ENCODE measurements at places on chromosomes 4 and X.

- DNase-seq: no peak
Measured at GRCh38 chr4:6367371-6367851, 97.8 kb downstream of the WFS1 start.

- DNase-seq: no peak
Measured at GRCh38 chrX:40030205-40030604, 67.6 kb downstream of the BCOR start.

- peak; percentile 54 for DNase-seq
Measured at GRCh38 chrX:49155243-49155899, 7.2 kb upstream of the MAGIX start.

DNA sequence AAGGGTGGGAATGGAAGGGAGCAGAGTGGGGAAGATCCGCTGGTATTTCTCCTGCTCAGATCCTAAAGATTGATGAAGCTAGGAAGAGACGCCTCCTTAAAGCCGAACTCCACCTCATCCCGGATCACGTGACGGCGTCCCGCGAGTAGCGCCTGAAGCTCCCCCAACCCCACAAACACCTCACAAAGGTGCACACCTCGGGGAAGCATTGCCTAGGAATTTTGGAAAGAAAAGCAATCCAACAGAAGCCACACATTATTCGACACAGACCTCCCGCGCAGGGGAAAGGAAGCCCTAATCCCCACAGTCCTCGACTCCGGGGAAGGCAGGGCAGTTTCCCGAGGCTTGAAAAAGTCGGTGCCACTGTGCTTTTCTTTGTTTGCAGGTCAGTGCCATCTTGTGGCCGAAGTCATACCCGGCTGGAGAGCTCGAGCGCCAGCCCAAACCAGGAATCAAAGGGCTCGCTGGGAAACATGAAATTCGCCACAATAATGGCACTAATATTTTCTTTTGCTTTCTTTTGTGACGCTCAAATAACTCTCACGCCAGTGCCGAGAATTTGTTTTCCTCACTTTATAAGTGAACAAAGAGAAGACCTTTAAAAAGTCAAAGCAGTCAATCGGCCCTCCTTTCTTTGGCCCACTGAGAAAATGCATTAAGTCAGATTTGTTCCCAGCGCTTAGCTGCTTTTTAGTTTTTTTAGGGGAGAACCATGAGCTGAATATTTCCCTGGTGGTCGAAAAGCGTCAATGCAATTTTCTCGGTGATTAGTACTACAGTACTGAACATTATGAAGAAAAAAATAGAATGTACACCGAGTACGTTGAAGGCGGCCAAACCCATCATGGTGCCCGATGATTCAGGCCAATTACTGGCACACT, at the start of gene NPY1R:
Gene NPY1R, minus strand, starts transcription at position 71 of the 881 bp plus-strand sequence. CDS start 6,042 bp downstream, outside the sequence.
- DNase-seq: no peak

- DNase-seq: no peak
Measured at GRCh38 chr4:180521181-180521580, 1722.0 kb upstream of the TENM3 start.

GRCh38 chrX:32644476-32645245, 566.7 kb downstream of the DMD start:
- DNase-seq: no peak

GRCh38 chr4:164252286-164252685, 501.6 kb upstream of the SMIM31 start:
- DNase-seq: no peak

DNA sequence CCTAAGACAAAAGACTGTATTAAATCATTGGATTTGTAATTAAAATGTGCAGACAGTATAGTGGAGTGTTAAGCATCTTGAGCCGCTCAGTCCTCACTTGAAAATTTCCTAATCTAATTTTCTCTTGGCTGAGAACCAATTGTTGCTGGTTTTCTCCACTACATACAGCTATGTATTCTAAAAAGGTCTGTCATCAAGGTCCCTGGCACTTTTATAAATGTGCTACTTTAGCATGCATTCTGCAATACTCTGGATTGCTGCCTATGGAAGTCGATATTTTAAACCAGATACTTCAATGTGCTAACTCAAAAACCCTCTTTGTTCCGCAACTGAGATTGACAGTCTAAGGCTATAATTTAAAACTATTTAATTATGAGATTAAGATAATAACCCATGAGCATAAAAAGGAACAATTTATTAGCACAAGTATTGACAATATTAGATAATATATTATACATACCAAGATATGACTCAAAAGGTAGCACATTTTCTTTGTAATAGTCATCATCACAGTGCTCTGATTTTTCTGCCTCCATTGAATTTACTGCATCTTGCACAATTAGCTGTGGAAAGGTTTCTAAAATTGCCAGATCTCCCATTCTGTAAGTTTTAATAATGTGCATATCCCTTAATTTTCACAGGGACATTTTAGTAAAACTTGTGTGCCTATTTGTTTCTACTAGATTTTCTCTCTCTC, 815.1 kb downstream of the ADGRL3 start:
- DNase-seq: no peak

- no peak for DNase-seq
Measured at GRCh38 chr4:21952549-21952948, 4.0 kb upstream of the KCNIP4 start.

GRCh38 chrX:12866451-12867377, at the start of gene TLR7:
TSS of gene TLR7 (plus strand) at chrX:12867072. CDS start at chrX:12867579, 507 bp downstream.
- DNase-seq: no peak

- no peak for DNase-seq
Measured at GRCh38 chr4:34464196-34464595, 1780.1 kb downstream of the ARAP2 start.

DNA sequence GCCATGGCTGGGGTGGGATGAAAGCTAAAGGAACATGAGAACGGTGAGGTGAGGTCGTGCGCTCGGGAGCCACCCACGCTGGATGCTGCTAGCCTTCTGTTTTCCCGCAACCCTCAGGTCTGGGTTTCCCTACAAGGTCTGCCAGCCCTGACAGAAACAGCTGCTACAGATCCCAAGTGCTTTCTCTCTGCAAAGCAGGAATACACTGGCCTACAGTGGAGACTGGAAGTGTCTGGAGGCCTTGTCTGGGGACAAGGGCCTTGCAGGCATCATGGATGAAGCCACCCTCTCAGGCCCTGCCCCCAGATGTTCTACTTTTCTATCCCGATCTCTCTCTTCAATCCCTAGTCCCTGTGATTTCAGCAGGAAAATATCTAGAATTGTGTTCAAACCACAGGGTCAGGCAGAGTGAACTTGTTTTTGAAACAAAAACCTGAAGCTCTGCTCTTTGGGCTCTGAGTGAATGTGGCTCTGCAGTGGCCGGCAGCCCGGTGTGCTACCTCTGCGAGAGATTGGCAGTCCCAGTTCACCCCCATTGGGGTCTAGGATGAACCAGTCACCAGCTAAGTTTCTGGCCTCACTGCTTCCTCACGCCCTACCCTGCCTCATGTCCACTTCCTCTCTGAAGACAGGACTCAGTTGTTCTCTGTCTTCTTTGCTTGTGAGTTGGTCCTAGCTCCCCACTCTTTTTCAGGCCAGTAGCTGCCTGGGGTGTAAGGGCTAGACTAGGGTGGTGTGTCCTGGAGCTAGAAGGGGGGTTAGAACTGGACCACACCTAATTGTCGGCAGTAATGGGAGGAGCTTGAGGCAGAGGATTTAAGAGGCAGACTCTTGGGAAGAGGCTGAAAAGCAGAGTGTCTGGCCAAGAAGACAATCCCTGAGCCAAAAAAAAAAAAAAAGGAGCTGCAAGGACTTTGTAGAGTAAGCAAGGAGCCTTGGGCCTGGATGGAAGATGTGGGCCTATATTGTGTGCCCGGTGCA, 89.6 kb downstream of the RTL5 start:
- DNase-seq: no peak

GRCh38 chr4:129614611-129615010, 518.7 kb downstream of the C4orf33 start:
- no peak for DNase-seq

DNA sequence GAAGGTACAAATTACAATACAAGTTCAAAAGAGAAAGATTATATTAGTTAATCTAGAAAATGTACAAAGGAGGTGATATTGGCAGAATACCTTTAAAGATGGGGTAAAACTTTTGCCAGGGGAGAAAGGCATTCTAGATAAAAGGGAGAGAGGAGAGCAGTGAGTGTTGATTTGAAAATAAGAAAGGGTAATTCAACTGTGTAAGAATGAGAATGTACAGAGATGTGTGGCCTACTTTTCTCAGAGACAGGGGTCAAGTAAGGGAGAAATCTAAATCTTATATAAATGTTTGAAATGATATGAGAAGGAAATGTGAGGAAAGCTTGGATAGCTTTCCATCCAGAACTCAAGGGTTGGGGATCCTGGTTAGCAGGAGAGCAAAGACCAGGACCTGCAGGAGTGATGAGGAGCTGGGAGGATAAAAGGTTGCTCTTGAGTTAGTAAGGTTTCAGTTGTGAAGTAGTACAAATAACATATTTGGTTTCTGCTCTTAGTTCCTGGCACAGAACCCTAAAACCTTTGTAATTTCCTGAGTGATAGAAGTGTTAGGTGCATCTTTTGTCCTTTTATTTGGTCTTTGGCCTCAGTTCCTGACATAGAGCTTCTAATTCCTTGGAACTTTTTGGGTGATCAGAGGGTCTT, 489.9 kb downstream of the INPP4B start:
- no peak for DNase-seq

- no peak for DNase-seq
Measured at GRCh38 chrX:104566681-104567501, 892 bp downstream of the IL1RAPL2 start.

DNA sequence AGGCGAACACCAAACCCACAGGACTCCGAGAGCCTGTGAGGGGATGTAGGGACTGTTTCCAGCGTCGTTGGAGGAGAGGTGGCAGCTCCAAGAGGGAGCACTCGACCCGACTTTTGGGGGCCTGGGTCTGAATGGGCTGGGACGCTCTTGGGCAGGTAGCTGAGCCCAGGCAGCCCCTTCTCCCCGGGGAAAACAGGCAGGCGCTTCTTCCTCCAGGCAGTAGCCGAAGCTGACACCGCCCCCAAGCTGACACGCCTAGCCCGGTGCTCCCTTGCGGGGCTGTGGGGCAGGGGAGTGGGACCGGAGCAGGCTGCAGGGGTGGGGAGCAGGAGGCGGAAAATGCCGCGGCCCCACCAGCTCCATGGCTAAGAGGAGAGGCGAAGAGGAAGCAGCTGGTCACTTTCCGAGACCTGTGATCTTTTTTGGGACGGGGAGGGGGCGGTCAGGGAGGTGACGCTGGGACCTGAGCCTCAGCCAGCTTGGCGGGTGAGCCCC, 4.2 kb downstream of the NKX1-1 start:
- DNase-seq: no peak

DNA sequence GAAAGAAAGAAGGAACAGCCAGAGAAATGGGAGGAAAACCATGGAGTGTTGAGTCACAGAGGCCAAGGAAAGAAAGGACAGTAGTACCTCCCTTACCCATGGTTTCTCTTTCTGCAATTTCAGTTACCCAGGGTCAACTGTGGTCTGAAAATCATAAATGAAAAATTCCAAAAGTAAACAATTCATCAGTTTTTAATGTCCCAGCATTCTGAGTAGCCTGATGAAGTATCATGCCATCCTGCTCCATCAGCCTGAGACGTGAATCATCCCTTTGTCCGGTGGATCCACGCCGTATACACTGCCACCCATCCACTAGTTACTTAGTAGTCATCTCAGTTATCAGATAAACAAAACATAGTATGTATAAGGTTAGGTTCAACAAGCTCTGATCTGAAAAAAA, 114.2 kb downstream of the COMMD8 start:
- DNase-seq: no peak

Data from CD4-positive, alpha-beta T cell treated with Interleukin-4 for 4 hours (primary cell).